Vagina (tissue), 2 donors: ENCODE measurements at places on chromosomes 16 and 17.

DNA sequence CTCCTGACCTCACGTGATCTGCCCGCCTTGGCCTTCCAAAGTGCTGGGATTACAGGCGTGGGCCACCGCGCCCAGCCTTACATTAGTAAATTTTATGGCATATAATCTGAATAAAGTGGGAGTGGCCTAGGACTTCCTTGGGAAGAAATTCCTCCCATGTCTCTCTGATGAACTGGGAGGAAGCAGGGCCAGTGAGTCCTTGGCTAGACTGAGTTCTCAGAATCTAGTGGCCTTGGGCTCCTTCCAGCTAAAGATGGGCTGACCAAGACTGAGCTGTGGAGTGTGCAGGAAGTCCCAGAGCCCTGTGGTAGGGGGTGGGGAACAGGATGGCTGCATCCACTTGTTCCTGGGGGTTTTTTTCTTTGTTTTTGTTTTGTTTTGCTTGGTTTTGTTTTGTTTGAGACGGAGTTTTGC lies 10.0 kb upstream of the NAGLU start:
- DNase-seq = no peak

- DNase-seq = no peak
These were observed 1.9 kb downstream of the MEAK7 start for GRCh38 chr16:84502581-84502980.

DNA sequence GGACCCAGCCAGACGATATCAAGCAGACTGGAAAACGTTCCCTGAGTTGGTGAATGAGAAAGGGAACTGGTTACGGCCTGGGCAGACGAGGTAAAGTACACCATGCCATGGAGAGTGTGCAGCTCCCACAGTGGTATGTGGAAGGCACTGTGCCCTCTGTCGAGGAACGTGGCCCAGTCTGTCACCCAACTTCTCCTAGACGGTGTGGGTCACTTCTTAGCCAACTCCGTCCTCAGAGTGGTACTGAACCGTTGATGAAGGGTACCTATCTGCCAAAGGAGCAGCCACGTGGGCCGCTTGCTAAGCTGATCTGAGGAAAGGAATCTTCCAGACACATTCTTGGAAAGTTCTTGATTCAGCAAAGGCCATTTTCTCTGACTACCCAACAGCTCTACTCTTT lies 56.0 kb upstream of the AXIN2 start:
- DNase-seq = no peak

DNA sequence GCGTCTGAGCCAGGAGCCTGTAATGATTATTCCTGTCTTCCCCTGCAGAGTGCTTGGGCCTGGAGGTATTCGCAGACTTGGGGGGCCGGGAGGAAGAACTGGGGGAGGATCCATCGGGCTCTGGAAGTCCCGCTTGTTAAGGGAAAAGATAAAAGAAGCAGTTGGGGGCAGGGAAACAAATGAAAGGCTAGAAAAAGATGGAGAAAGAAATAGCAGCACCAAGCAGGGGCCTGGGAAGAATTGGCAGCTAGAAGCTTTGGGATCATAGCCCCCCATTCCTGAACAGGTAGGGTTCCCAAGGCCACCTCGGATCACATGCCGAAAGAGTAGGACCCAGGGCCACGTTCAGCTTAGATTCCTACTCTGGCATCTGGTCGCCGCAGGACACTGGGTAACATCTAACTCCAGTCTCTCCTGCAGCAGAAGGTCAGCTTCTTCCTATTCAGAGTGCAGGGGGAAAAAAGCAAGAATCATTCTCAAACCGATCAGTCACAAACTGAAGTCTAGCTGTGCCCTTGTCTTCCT lies 23.6 kb downstream of the ADAM11 start:
- no peak for DNase-seq

DNA sequence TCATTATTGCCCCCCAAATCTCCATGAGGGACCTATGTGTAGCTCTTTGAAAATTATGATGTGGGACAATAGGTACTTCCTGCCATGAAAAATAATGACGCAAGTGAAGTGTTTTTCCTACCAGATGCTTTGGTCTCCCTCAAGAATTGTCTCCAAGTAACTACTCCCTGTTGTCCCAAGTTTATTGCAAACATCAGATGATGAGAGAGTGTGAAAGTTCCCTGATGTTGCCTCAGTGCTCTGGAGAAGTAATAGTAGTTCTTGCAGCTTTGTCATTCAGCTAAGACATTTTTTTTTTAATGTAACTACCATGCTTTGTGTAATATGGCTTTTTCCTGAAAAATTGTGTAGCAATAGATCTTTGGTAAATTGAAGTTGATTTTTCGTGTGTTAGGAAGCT lies 20.1 kb downstream of the LPCAT2 start:
- DNase-seq = no peak

GRCh38 chr16:2795395-2796143 lies 2.7 kb upstream of the PRSS41 start:
- no peak for DNase-seq

- no peak for DNase-seq
These were observed 6.1 kb upstream of the RNF157 start for GRCh38 chr17:76246080-76247066.

- no peak for DNase-seq
These were observed 58.3 kb downstream of the RAI1 start for GRCh38 chr17:17739388-17740066.

DNA sequence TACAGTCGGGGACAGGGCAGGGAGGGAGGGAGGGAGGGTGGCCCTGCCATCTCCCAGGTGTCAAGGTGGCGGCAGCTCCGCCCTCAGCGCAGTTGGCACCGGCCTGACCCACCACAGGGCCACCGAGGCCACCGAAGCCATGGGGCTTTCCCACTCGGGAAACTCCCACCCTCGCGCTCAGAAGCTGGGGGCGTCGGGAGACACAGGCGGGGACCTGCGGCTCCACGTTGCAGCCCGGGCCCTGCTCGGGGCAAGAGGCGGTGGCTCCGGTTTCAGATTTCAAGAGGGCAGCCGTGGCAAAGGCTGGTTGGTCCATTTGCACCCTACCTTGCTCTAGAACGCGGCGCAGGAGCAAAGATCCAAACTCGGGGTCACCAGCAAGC lies 544 bp downstream of the CYB561 start:
- no peak for DNase-seq

DNA sequence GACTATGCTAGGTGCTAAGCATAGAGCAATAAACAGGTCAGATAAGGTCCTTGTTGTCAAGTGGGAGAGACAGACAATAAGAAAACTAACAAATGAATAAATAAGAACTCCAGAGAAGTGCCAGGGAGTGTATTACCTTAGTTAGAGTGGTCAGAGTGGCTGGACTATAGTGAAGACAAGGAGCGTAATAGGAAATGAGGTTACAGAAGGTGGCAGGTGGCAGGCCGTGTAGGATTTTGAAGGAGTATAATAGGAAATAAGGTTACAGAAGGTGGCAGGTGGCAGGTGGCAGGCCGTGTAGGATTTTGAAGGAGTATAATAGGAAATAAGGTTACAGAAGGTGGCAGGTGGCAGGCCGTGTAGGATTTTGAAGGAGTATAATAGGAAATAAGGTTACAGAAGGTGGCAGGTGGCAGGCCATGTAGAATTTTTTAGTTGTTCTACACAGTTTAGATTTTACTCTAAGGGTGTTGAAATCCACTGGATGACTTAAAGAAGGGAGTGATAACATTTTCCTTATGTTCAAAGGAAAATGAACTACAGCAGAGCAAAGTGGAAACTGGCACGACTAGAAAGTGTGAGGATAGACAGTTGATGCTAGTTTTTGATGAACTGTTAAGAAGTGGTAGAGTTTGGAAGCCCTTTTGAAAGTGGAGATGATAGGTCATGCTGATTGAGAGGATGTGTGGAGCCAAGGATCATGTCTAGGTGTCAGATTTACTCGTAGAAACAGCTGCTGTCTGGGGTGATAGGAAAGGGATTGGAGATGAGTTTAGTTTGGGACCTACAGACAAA lies 3.6 kb upstream of the KRTAP3-1 start:
- no peak for DNase-seq

DNA sequence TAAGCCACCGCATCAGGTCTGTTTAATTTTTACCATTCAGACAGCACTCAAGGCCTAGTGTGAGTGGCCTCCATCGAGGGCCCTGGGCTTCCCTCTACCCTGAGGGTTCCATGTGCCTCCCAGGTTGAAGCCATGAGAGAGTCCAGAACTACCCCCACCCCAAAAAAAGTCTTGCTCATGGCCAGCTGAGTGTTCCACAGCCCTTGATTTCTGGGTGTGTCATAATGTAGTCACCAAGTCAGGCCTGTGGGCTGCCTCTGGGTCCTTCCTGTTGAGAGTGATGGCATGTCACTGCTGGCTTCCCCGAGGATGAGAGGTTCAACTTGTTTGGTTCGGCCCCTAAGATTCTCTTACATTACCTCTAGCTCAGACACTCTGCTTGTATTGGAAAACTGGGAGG lies 100.6 kb downstream of the PITPNC1 start:
- no peak for DNase-seq

GRCh38 chr17:38454532-38454931 lies 26.3 kb downstream of the ARHGAP23 start:
- no peak for DNase-seq

DNA sequence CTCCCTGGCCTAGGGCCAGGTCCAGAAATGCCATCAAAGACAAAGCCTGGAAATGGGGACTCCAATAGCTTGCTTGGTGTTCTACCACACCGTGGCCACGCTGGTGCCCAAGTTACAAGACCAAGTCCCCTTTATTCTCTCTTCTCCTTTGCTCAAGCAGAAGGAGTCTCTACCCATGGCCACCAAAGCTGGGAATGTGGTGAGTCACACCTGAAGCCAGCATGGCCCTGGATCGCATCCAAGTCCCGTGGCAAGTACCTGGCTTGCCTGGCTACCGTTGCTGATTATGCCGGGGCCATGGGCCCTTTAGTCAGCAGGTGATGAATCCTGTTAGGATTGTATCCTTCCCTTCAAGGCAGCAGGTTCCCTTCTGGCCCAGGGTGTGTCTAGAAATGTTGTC lies 260.0 kb downstream of the HAPSTR1 start:
- no peak for DNase-seq

DNA sequence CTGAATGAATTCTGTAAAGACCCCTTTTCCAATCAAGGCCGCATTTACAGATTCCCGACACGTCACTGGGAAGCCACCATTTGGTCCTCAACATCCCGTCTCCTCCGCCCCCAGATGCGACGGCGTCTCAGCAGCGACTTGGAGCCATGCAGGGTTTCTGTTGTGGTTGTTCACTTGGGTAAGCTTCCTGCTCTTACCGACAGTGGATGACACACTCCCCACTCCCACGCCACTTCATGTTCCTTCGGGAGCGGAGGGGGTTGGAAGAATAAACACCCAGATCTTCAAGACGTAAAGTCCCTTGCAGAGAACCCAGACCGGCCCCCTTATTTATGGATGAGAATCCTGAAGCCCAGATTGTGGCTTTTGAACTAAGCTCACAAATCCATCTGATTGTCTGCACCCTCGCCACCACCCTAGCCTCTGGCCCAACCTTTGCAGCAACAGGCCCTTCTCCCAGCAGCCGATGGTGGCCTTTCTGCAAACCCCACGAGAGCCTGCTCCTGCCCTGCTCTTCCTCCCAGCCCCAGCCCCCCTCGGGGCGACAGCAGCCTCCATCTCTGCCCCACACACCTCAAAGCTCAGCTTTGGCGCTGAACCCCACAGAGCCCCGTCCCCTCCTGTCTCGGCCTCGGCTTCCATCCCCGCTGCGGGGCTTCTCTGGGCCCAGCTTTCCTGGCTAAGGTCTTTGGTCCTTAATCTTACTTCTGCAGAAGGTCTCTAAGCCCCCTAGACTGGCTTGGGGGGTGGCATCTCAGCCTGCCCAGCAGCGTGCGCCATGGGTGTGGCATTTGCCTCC lies 19.0 kb upstream of the OSGIN1 start:
- DNase-seq = no peak

DNA sequence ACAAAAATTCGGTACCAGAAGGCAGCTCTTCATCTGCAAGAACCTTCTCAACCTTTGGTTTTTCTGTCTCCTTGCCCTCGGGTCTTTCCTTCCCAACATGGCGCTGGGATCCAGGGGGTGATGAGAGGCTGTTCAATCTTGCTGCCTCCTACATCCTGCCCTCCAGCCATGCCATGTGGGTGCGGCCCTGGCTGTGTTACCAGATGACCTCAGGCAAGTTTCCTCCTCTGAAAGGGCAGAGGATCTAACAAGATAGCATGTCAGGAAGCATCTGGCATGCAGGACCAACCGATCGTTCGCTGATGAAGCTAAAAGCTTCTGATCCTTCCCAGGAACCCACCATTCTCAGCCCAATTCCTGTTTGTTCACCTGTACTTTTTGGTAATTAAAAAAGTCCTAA lies 36.8 kb upstream of the BCAR1 start:
- DNase-seq = no peak

GRCh38 chr16:82655072-82655714 lies 28.4 kb downstream of the CDH13 start:
- DNase-seq = no peak

GRCh38 chr17:82369211-82369610 lies 2.4 kb upstream of the UTS2R start:
- DNase-seq = no peak

- DNase-seq = no peak
These were observed 2.0 kb upstream of the HS3ST3B1 start for GRCh38 chr17:14298947-14299279.

GRCh38 chr17:51372345-51373004 lies 112.1 kb downstream of the UTP18 start:
- no peak for DNase-seq

DNA sequence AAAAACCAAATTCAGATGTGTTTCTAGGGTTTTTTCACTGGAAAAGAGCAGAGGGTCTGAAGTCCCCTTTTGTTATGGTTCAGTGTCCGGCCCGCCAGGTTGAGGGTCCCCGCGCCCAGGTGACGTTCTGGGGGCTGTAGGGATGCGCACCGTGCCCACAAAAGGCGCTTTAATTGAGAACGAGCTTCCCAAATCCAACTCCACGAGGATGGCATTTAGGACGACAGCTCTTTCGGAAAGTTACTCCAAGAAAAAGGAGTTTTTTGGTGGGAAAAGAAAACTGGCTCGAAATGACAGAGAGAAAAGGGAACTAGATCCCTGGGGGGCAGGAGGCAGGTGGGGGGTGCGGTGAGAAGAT lies 15.9 kb upstream of the ZFHX3 start:
- DNase-seq = no peak

DNA sequence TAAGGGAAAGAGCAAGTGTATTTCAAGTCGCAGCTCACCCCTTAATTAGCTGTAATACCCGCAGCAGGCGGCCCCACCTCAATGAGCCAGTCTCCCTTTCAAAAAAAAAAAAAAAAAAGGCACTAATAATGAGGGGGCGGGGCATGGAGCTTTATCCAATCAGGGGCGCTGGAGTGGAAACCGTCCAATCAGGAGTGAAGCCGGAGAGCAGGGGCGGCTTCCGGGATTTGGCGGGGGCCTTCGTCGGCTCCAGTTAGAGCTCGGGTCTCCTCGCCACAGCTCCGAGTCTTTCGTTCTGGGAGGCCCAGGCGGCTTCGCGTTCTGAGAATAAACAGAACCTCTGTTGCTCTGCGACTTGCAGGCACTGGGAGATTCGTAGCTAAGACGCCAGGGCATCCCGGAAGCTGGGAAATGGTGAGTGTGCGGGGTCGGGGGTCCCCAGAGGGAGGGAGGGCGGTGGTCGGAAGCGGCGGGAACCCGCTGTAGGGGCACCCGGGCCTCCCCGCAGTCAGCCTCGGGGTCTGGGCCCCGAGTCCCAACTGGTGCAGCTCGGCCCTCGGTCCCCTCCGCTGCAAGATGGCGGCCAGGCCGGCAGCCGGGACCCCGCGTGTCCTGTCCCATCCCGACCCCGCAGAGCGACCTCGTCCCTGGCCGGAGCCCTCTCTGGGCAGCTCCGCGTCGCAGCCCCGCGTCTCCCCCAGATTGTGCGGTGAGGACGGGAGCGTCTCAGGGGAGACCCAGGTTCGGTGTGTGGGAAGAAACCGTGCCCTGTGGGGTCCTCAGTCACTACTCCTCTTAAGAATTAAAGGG lies at the start of gene ZNF267:
ZNF267 (plus strand) TSS at position 252 of the 810 bp plus-strand sequence; CDS start at position 412, 160 bp downstream.
- DNase-seq = peak; percentile 89

- no peak for DNase-seq
These were observed 11.7 kb downstream of the SGCA start for GRCh38 chr17:50177476-50177875.
